ENCODE measurements at places on chromosomes 6 and 20.

GRCh38 chr6:111813677-111814310 lies 59.5 kb downstream of the FYN start:
- DNase-seq, result no peak

- no peak for DNase-seq
Observed at GRCh38 chr6:34894693-34895092, 5.6 kb downstream of the ANKS1A start.

DNA sequence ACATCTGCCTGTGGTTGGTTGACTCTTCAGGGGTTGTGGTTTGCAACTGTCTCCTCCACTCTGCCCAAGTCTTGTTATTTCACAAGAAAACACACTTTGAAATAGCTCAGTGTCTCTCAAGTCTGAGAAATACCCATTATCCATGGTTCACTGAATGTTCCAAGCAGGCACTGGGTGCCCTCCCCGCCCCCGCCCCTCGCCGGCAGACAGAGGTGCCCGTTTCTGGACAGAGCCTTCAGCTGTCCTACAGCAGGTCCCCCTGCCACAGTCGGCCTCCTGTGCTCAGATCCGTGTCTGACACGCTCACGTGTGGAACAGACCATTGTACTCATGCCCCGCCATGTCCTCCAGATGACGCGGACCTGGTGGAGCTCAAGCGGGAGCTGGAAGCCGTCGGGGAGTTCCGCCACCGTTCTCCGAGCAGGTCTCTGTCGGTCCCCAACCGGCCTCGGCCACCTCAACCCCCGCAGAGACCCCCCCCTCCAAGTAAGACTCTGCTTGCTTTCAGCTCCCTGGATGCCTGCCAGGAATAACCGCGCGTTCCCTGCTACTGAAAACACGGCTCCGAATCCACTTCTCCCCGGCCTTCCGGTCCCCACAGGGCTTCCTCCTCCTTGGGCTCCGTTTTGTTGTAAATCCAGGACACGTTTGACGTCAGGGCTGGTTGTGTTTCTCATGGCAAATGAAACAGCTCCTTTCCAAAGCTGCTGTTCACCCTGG lies 81.4 kb downstream of the SERAC1 start:
- DNase-seq, result no peak

- DNase-seq, result no peak
Observed at GRCh38 chr6:46642928-46643751, 9.5 kb downstream of the CYP39A1 start.

- no peak for DNase-seq
Observed at GRCh38 chr6:3778701-3779573, 27.4 kb upstream of the PXDC1 start.

DNA sequence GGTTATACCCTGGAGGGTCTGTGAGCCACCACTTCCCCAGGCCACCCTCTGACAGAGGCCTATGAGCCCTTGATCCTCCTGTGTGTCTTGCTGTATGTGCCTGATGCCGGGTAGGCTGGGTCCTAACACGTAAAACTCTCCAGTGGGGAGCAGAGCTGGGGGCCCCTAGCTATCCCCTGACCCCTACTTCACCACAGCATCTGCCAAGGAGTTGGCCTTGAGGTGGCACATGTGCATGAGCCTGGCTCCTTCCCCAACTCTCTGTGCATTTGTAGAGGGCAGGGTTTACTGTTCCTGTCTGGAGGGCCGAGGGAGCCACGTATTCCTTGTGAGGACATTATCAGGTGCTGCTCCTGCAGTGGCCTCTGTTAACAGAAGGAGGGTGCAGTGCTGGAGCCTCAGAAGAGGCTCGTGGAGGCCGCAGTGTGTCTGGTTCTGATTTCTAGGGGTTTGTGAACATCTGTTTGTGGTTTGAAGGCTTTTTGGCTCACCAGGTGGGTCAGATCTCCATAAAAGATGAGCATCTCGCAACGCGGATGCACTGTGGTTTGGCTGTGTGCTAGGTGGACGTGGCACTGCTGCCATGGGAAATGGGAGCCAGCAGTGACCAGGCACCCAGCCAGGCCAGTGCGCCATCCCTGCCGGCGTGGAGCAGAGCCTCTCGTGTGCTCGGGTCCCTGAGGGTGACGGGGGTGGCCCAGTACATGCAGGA lies 152.1 kb downstream of the DTNBP1 start:
- DNase-seq, result no peak

- DNase-seq, result no peak
Observed at GRCh38 chr6:15063253-15063853, 182.5 kb upstream of the JARID2 start.

- no peak for DNase-seq
Observed at GRCh38 chr6:151310852-151311767, 71.3 kb downstream of the AKAP12 start.

Data from NCI-H446 treated with DMSO at 0.1 percent for 48 hours (cell line).